ENCODE measurements at places on chromosomes 1 and 21.

DNA sequence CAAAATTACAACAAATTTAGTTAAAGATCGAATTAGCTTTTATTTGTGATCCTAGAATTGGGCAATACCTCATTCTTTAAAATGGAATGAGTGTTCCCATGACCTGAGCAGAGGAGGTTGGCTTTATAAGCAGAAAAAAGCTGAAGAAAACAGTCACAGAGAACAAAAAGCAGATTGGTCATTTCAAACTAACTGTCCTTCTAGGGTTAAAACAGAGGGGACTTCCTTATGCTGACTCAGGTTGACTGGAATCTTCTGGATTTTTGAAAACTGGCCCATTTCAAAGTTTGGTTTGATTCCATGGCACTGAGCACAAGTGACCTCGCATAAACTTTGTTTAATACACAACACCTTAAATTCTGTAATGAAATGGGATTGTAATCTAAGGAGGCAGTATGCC is 17.6 kb downstream of the NFASC start:
- H3K27me3 ChIP-seq = no peaks in the 10 kb centered on the region
- no peak overlapping the region for H3K4me3 ChIP-seq
- peaks cover 31% of the 10 kb centered on the region for H3K4me1 ChIP-seq
- H3K36me3 ChIP-seq = no peaks in the 10 kb centered on the region
- no peak for DNase-seq

DNA sequence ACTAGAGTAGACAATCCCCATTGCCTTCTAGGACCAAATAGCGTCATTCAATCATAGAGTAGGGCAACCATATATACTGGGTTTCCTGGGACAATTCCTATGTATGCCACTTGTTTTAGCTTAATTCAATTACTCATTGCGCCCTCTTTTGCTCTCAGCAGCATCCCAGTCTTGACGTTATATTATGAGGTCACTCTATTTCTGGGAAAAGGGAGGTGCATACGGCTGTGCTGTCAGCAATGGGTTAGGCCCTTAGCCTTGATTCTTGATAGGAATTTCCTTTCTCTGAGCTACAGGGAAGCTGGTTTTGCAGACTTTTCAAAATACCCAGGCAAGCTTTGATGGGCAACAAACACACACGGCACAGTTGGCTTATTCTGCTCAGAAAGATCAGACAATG is 4.4 kb upstream of the KAZN start:
- peaks cover 9% of the 10 kb centered on the region for H3K4me1 ChIP-seq
- H3K27ac ChIP-seq = no peak overlapping the region
- no peak for DNase-seq
- no peak overlapping the region for H3K4me3 ChIP-seq
- H3K36me3 ChIP-seq = no peaks in the 10 kb centered on the region
- peaks cover 12% of the 10 kb centered on the region for H3K27me3 ChIP-seq

DNA sequence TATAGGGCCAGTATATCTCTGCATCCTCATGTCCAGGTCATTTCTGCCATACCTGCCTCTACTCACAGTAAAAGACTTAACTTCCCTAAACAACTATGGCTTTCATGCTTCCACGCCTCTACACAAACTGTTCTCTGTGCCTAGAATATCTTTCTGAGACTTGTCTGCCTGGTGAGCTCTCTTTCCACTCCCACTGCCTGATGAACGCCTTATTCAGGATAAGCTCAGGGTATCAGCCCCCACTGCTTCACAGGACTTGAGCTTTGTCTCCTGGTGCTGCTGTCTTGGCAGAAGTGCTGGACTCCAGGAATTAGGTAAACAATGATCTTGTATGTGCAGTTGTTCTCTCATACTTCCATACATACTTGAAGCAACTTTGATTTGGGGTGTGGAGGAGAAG is 4.8 kb upstream of the DDX20 start:
- DNase-seq = no peak
- no peak overlapping the region for H3K27ac ChIP-seq
- H3K27me3 ChIP-seq = no peaks in the 10 kb centered on the region
- peaks cover 7% of the 10 kb centered on the region for H3K4me1 ChIP-seq

- no peaks in the 10 kb centered on the region for H3K27me3 ChIP-seq
- H3K4me1 ChIP-seq = no peaks in the 10 kb centered on the region
- no peak for DNase-seq
- no peak overlapping the region for H3K4me3 ChIP-seq
- H3K27ac ChIP-seq = no peak overlapping the region
These were observed 101.4 kb downstream of the LHX9 start for GRCh38 chr1:198018529-198018928.

DNA sequence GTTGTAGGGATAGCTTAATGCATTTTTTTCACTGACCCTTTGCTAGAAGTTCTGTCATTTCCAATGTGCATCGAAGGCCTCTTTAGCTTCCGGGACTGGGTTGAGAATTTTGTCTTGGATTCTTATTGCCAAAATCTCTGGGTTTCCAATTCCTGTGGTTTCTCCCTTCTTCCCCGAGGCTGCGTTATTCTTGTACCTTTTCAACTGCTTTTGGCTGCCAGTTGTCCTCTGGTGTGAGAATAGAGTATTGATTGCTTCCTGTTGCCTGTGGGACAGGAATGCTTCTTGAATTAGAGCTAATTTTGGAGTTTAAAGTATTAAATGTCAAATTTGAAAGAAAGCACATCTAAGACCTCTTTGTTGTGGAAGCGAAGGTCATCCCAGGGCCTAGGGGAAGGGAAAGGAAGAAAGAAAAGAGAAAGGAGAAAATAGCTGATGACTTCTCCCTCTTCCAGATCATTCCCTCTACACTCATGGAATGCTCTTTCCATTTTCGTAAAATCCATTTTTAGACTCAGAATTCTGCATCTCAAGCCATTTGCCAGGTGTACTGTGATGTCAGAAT is 21.1 kb downstream of the HUNK start:
- no peak overlapping the region for H3K4me3 ChIP-seq
- no peaks in the 10 kb centered on the region for H3K4me1 ChIP-seq
- no peak overlapping the region for H3K27ac ChIP-seq
- no peak for DNase-seq
- no peaks in the 10 kb centered on the region for H3K36me3 ChIP-seq

GRCh38 chr1:32939655-32940371 is 24.8 kb downstream of the RNF19B start:
- H3K27ac ChIP-seq = no peak overlapping the region
- H3K36me3 ChIP-seq = peaks cover 99% of the 10 kb centered on the region
- peak; percentile 33 for DNase-seq
- H3K4me3 ChIP-seq = no peak overlapping the region

DNA sequence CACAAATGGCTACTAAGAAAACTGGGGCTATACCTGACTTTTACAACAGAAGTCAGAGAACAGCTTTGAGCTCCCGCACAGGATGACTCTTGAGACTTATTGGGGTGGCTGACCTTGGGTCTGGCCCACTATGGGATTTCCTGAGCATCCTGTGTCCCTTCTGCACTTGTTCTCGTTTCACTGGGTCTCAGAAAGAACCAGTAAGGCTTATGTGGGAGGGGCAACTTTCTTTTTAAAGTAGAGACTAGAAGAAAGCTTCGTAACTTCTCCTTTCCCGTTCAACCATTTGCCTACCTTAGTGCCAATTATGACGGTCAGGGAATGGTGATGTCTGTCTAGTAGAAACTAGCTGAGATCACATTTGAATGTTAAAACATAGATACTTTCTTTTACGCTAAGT is 59.5 kb upstream of the C1orf105 start:
- peaks cover 27% of the 10 kb centered on the region for H3K4me1 ChIP-seq
- no peak overlapping the region for H3K4me3 ChIP-seq
- no peak for DNase-seq

All from stomach (tissue), 19 donors.